Activated CD4-positive, CD25-positive, alpha-beta regulatory T cell treated with anti-CD3 and anti-CD28 coated beads, Interleukin-2, amount 50 U/mL, for 16 hours (primary cell): ENCODE measurements at places on chromosomes 3 and 15.

DNA sequence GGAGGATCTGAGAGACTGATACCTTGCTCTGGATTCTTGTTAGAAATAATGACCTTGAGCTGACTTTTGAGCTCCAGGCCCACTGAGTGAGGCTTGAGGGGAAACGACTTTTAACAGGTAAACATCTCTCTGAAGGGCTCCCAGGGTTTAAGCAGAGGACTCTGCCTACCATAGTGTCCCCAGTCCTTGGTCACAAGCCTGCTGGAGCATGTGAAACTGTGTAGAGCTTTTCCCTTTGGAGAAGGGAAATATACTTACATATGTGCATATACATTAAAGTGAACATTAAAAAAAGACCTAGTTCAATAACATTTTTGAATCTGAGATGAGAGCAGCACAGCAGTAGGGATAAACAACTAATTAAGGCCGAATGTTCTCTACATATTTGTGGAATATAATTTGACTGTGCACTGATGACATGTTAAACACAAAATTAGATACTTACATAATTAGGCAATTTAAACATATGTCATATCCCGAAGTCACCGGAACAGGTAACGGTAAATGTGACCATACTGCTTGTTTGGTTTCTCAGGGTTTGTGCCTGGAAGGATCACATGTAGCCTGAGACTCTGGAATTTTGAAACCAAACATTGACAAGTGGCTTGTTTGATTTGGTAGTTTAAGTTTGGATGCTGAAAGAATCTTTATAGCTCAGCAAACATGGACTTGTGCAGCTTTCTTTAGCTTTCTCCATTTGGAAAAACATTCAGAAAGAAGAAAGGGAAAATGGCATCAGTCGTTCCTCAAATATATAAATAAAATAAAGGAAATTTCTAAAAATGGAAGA, 266.1 kb upstream of the C2CD4B start:
- no peak for DNase-seq

DNA sequence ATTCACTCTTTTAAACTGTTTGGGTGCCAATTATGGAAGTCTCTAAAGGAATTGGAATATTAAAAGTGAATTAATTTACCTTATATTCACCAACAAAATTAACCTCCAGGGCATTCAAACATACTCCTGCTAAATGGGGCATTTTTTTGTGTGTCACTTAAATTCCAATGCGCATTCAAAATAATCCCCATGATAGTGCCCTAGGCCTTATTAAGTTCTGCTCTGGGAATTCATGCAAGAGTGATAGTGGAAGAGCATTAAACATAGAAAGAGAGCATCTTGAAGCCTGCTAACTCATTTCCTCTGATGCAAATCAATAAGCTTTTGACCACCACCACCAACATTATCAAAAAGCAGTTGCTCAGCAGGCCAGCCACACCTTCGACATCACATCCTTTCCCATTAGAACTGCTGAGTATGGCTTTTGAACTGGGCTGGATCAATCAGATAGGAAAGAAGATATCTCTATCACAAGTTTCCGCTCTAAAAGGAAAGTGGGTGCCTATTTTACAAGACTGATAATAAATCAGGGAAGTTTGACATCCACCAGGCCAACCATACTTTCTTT, 156.7 kb downstream of the TMCO5A start:
- no peak for DNase-seq

GRCh38 chr15:74396445-74397238, 29.2 kb upstream of the CYP11A1 start:
- no peak for DNase-seq

DNA sequence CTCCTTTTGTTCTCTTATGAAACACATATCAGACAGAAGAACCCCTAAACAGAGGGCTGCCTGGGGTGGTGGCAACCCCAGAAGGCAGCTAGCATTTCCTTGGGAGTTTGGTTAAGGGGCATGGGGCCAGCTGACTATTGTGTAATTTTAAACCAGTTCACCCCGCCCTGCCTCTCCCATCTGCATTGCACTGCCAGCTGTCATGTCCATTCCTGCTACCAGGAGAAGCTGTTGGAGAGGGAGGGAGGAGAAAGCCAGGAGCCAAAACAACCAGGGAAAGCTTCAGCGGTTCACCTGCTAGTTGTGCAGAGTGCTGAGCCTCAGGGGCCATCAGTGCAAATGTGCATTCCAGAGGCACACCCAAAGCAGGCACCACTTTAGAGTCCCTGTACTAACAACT, 47.6 kb upstream of the ATP1B3 start:
- no peak for DNase-seq

DNA sequence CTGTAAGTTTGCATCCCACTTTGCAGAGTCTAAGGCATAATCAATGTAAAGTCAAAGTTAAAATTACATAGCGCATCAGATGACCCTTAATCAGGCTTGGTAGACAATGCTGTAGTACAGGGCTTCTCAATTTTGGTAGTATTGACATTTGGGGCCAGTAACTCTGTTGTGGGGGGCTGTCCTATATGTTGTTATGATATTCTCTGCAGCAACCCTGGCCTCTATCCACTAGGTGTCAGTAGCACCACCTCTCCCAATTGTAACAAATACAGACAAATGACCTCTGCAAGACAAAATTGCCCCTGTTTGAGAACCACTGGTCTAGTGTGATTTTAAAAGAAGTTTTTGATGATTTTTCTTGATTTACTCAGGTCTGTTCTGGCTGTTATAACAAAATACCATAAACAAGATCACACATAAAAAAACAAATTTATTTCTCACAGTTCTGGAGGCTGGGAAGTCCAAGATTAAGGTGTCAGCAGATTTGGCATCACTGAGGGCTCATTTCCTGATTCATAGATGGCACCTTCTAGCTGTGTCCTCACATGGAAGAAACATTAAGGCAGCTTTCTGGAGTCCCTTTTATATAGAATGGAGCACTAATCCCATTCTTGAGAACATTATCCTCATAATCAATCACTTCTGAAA, 37.6 kb upstream of the SLC9A9 start:
- DNase-seq = no peak

DNA sequence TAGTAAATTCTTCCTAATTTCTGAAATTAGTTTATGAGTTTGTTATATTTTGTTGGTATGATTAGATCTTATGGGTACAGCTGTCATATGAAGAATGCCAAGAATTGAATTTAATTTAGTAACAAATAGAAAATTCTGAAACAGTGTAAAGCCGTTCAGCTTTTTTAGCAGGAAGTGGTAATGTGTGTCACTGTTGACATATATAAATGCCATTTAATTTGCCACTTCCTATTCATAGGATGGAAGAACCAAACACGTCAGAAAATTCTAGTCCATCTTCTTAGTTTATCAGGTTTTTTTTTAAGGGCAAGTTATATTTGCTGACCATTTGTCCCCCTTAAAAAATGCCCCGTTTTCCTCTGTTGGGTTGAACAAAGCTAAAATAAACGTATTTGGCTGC, 43.0 kb downstream of the RAB8B start:
- DNase-seq = no peak

GRCh38 chr15:80100247-80100646, 40.8 kb downstream of the ZFAND6 start:
- DNase-seq = no peak

DNA sequence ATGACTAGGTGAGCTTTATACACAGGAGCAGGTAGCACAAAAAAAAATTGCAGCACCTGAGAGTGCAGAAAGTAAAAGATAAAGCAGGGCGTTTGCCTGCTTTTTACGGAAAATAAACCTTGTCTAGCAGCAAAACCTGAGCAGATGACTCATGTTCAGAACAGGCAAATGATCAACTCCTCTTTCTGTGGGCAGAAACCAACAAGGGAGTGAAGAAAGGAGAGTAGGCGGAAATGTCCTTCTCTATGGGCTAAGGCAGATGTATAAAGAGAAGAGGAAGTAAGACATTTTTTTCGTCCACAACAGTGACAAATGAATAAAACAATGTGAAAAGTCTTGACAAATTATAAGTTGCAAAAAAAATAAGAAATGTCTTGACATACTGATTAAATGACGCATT, 24.5 kb upstream of the GMNC start:
- no peak for DNase-seq
